Stimulated activated CD8-positive, alpha-beta memory T cell treated with anti-CD3 and anti-CD28 coated beads, Interleukin-4, amount 100 ng/mL, for 4 hours (primary cell): ENCODE measurements at places on chromosomes 1 and 21.
A peak's percentile ranks its signal among the peaks of the same experiment; 100 is the strongest.

- no peak for DNase-seq
Observed at GRCh38 chr1:230295367-230295766, 130.8 kb downstream of the PGBD5 start.

DNA sequence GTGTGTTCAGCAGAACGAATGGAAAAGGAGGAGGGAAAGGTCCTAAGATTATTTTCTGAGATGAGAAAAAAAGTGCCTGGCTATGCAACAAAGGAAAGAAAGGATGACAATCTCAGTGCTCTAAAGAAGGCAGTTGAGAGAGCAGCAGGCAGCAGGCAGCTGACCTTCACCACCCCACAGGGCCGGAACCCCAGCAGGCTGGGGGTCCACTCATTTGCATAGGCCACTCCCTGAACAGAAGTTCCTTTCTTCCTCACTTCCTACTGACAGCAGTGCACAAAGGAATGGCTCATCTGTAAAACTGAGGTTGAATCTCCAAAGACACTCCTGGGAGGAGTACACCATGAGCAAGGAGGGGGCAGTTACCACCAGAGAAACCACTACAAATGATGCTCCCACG lies 41.4 kb upstream of the TNR start:
- no peak for DNase-seq

DNA sequence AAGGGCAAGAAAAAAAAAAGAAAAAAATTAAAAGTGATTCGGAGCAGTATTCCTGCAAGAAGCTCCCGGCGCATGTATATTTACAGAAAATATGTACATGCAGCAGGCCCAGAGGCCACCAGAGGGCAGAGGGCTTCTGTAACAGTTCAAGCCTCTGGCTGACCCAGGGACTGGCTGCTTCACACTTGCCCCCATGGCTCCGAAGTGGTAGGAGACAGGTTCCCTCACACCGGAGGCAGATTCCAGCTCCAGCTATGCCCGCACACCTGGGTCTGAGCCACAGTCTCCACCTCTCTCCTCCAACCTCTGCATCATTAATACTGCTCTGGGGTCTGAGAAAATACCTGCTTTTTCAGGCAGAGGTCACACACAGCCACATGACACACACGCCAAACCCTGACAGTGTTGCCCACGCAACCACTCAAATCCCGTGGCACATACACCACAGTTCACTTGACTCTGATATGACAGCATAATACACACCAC lies 2.2 kb upstream of the ARHGAP30 start:
- DNase-seq, result no peak

GRCh38 chr21:44532712-44533111 lies 7.3 kb downstream of the KRTAP10-1 start:
- DNase-seq, result no peak

- no peak for DNase-seq
Observed at GRCh38 chr1:55337801-55338447, 122.8 kb upstream of the USP24 start.

DNA sequence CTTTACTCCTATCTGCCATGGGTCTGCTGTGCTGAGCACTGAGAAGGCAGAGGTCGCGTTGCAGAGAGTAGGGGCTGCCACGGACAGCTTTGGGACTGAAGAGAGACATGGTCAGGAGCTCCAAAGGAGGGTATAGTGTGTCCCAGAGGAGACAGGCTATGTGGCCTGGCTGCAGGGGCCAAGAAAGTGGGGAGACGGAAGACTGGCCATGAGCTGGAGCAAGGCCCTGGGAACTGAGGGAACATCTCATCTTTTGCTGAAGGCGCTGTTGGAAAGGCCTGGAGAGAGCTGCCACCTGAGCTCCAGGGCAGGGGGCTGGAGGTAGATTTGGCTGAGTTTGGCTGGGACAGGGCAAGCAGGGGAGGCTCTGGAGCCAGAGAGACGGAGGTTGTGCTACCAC lies 55.8 kb upstream of the AJAP1 start:
- DNase-seq, result no peak

GRCh38 chr1:109783436-109783835 lies 19.7 kb upstream of the EPS8L3 start:
- no peak for DNase-seq

DNA sequence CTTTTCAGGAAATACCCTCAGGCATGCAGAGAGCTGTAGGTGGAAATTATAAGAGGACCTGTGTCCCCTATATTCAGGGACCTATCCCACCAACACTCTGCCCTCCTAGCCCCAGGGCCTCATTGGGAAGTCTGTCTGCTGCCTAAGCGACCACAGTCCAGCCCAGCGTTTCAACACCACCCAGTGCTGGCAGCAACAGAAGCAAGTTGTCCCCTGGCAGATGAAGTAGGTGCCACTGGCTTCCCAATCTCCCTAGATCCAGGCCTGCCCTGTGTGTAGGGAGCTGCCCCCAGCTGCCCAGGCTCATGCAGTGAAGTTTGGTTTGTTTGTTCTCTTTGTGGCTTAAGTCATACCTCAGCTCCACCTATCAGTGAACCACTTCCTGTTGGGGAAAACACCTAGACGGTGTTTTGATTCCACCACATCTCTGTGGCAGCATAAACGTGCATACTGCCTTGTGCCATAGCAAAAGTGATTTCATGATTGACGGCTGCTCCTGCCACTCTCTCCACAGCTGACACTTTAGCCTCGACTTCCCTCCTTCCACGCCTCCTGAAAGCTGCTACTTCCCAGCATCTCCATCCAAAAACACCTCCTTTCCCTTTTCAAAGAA lies 8.1 kb upstream of the LEFTY1 start:
- DNase-seq, result peak; percentile 40

DNA sequence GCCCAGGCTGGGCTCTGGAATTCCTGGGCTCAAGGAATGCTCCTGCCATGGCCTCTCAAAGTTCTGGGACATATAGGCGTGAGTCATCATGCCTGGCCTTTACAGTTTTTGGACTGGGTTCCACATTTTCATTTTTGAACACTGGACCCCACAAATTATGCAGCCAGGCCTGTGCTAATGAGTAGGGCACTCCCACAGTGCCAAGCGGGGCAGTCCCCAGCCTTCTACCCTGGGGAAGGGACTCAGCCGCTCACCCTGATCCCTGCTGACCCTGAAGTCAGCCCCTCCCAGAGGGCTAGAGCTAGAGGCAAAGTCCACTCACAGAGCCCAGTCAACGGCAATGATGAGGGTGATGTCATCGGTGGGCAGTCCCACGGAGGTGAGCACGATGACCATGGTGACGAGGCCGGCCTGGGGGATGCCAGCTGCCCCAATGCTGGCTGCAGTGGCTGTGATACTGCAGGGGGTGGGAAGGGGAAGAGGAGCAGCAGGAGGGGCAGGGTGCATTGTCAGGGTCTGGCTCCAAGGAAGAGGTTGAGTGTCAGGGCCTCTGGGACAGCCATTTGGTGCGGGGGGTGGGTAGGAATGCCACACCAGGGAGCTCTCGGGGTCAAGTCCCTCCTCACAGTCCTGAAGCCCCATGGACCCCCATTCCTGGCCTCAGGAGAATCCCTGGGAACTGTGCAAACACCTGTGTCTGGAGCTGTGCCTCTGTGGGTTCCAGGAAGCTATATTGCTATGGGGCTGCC lies 27.6 kb downstream of the PODN start:
- no peak for DNase-seq

- no peak for DNase-seq
Observed at GRCh38 chr1:243287652-243288051, 31.8 kb downstream of the SDCCAG8 start.

- no peak for DNase-seq
Observed at GRCh38 chr21:44583089-44583799, 2.8 kb upstream of the KRTAP10-5 start.

DNA sequence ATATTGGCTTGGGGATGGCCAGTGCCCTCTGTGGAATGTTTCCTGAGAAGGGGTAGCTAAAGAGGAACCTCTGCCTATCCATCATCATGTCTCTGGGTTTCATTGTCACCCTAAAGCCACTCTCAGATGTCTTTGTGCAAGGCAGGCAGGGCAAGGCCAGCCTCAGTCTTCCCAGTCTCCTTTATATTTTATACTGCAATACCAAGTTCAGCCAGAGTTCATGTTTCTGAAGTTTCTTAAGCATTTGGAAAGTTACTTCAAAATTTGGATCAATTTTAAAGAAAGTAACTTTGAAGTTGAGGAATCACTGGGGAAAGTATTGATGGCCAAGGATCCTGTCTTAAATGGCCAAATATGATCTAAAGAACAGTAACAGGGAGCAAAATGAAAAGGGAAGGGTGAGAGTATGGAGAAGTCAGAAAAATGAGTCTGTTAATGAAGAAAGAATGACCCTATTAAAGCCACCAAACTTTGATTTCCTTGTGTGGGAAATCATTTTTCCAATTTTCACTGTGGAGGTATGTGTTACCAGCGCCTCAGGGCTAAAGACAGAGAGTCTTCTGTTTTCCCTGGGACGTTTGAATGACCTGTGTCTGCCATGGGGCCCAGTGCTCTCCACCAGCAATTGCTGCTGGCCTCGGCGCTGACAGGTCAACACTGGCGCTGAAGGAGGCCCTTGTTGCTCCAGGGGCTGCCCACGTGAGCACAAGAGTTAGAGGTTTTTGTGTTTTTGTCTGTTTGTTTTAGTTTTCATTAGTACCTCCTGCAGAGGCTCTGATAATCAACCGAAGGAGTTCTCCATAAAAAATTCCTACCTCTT lies 93.9 kb downstream of the ATP5PO start:
- DNase-seq, result no peak

DNA sequence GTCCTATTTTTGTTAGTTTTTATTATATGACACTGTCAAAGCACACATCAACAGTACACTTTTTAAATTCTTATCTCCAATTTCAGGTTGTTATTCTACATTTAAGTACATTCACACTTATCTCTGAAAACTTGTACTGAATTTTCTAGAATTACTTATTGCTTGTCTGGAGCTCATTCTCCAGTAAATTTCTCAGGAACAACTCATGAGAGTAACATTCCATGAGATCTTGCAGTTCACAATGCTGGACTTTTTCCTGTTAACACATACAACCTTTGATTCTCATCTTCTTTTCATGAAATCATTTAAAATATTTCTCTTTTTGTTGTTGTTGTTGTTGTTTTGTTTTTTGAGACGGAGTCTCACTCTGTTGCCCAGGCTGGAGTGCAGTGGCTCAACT lies 320.9 kb upstream of the CAMK1G start:
- DNase-seq, result no peak

- peak; percentile 55 for DNase-seq
Observed at GRCh38 chr1:156052862-156053767, 483 bp downstream of the UBQLN4 start.

DNA sequence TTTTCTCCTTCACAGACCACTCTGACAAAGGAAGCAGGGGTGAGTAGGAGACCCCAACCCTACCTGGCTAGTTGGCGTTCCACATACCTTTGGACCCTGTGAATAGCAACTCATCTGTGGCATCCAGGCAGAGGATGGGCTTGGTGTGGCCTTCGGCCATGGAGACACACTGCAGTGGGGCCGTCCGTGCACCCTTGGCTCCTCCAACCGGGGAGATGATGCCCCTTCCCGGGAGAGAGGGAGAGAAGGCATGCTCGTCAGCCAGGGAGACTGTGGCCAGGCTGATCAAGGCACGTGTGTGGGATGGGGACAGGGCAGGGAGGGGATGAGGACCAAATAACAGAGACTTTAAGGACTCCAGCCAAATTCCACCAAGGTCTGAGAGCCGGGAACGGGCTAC lies 42.6 kb downstream of the KIF21B start:
- DNase-seq, result no peak

GRCh38 chr1:66774438-66774837 lies 22.2 kb downstream of the DYNLT5 start:
- DNase-seq, result no peak

DNA sequence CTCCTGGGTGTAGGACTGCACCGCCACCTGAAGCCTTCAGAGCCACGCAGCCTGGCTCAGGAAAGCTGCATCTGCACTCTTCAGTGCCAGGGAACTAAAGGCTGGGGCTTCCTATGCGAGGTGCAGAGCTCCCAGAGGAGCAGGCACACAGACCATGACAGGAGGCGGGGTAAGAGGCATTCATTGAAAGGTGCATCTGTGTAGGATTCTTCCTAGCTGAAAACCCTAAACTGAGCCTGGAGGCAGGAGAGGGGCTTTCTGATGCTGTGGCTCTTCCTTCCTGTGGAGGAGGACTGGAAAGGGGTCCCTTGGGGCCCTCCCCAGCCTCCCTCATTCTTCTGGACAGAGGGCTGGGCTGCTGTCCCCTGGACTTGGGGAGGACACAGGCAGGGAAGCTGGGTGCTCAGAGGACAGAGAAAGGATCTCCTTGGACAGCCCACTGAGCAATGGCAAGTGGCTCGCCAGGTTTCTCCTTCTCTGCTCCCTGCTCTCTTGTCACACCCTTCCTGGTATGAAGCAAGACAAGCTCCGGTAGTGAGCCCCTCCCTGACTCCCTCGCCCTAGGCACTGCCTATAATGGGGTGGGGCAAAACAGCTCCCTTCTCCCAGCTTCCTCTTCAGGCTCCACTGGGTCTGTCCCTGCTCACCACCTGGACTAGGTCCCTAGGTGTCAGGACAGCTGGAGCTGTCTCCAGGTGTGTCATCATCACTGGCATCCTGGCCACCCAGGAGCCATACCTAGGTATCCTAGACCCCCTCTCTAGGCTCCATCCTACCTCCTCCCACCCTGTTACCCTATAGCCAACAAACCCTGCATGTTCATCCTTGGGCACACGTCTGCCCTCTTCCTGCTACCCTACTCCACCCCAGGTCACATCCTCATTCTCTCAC lies 20.0 kb downstream of the S100A6 start:
- DNase-seq, result no peak

GRCh38 chr1:103326595-103326994 lies 198.9 kb upstream of the RNPC3 start:
- no peak for DNase-seq

GRCh38 chr1:93704052-93704451 lies 22.4 kb upstream of the BCAR3 start:
- no peak for DNase-seq

GRCh38 chr21:31887391-31887841 lies 14.6 kb downstream of the HUNK start:
- no peak for DNase-seq

GRCh38 chr1:210908257-210908656 lies 225.7 kb downstream of the KCNH1 start:
- DNase-seq, result no peak

GRCh38 chr1:23452011-23452411 lies 27.5 kb upstream of the TCEA3 start:
- no peak for DNase-seq

GRCh38 chr1:183096894-183097293 lies 73.7 kb downstream of the LAMC1 start:
- no peak for DNase-seq

DNA sequence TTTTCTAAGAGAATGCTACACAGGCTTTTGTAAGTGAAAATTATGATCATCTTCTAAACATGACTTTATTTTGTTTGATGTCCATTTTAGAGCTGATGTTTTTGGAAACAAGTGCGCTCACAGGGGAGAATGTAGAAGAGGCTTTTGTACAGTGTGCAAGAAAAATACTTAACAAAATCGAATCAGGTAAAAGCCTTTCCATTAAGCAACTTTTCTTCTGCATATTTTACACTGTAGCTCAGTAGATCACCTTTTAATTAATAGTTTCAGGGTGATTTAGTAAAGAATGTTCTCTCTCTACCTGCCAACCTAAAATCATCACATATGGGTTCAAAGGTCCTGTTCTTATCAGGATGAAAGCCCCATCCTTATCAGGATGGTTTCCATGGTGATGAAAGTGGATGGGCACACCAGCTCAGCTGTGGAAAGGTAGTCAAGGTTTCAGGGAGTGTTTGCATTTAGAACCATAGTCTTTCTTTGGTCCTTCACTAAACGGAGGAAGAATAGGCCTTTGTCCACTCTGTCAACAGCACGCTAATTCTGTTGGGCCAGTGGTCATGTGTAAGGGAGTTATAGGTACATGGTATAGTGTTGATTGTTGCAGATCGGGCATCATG lies 28.1 kb downstream of the RAB4A start:
- no peak for DNase-seq
